ENCODE measurements at places on chromosomes 5 and 9. TPM values are rescaled to one million over a fixed set of nuclear protein-coding genes. Genes with fewer than 3 reads are reported as not detected.

DNA sequence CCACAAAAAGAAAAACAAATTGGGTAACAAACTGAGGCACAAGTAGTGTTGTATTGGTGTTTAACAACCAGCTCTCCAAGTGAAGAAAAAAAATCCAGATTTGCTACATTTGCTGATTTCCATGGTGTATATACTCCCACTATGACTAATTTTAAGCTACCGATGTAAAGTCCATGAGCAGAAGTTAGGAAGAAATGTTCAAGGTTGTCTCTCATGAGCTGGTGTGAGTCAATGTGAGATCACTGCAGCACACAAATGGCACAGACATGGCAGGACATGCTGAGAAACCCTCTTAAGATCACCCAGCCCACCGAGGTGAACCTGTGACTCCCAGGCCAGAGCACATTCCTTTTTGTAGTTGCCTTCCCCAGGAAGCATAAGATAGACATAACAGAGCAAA is 36.2 kb downstream of the SLC44A1 start:
- DNase-seq, result no peak

GRCh38 chr9:104927912-104928740 is at the start of gene ABCA1:
Gene ABCA1, minus strand, starts transcription at chr9:104928155. Its CDS starts 24,476 bp downstream, at chr9:104903679.
- peak; percentile 43 for DNase-seq

- DNase-seq, result peak; percentile 44
Observed at GRCh38 chr5:55994495-55994997, at the start of gene IL6ST. Gene IL6ST, minus strand, starts transcription at chr5:55994963. Its CDS starts 18,685 bp downstream, at chr5:55976278.

- no peak for DNase-seq
Observed at GRCh38 chr9:89928106-89928505, 323.3 kb downstream of the GADD45G start.

- DNase-seq, result no peak
Observed at GRCh38 chr5:124438026-124438902, 308.2 kb downstream of the ZNF608 start.

GRCh38 chr9:99405359-99405758 is 183.3 kb downstream of the SEC61B start:
- no peak for DNase-seq

GRCh38 chr9:21428235-21428634 is 12.0 kb upstream of the IFNA1 start:
- DNase-seq, result no peak

DNA sequence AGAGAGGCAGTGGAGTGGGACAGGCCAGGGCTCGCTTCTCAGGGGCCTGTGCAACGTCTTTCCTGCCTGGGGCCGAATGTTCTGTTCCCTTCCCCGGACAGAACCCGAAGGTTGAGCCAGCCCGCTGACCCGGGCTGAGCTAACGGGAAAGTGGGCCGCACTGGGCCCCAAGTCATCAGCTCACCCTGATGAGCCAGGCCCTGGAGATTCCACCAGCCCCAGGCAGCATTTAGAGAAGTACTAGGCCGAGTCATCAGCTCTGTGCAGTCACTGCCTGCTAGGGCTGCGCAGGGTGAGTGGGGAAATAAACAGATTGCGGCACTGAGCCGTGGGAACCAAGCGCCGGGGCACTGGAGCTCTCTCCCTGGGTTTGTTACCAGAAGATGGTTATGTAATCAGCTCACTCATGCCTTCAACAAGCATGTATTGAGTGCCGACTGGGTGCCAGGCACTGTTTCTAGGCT is 29.1 kb upstream of the DUSP1 start:
- no peak for DNase-seq

DNA sequence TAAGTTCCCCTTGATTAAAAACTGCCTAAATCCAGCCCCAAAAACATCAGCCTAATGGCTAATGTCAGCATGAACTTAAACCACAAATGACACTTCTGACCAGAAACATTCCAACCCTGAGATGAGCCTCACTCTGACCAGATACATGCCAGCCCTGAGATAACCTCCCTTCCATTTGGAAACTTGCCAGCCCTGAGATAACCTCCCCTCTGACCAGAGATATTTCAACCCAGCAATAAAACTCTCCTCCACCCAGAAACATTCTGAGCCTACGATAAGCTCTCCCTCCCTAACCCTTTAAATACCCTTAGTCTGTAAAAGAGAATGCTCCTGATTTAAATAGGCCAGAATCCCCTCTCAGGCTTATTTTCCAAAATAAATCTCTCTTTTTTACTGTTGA is 1035.7 kb upstream of the NUDT12 start:
- no peak for DNase-seq

DNA sequence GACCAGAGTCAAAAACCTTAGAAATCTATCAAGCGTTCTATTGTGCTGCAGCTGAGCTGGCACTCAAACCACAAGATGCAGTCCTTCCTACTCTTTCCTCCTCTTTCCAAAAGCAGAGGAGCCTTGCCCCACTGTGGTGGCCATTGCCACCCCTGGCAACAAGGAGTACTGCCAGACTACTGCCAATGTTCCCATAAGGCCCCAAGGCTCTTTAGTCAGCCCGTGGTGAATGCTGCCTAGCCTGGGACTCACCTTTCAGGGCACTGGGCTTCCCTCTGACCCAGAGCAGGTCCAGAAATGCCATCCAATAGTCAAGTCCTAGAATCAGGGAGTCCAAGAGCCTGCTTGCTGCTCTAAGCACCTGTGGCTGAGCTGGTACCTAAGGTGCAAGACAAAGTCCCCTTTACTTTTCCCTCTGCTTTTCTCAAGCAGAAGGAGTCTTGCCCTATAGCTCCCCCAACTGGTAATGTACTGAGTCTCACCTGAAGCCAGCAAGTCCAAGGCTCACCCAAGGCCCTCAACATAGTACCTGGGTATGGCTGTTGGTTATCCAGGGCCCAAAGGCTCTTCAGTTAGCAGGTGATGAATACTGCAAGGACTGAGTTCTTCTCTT is 219.4 kb downstream of the ATPSCKMT start:
- no peak for DNase-seq

- no peak for DNase-seq
Observed at GRCh38 chr9:109325089-109325488, 4.2 kb upstream of the EPB41L4B start.

- DNase-seq, result no peak
Observed at GRCh38 chr5:116671211-116671736, 96.7 kb upstream of the SEMA6A start.

GRCh38 chr5:147336876-147337275 is 102.0 kb downstream of the STK32A start:
- DNase-seq, result no peak

DNA sequence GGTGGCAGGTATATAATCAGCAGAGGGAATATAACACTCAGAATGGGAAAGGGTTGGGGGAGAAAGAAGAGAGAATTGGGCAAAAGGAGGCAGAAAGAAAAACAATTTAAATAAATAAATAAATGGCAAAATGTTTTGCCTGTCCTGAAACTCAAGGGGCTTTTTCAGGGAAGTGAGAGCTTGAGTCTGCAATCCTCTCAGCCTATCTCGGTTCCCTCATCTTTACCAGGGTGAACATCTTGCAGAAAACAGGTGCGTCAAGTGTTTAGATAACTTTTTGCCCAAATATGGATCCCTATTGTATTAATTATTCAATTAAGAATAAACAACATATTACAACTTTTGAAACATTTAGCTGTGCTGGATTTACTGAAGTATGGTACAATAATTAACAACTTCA is 343.0 kb upstream of the EDIL3 start:
- DNase-seq, result no peak

DNA sequence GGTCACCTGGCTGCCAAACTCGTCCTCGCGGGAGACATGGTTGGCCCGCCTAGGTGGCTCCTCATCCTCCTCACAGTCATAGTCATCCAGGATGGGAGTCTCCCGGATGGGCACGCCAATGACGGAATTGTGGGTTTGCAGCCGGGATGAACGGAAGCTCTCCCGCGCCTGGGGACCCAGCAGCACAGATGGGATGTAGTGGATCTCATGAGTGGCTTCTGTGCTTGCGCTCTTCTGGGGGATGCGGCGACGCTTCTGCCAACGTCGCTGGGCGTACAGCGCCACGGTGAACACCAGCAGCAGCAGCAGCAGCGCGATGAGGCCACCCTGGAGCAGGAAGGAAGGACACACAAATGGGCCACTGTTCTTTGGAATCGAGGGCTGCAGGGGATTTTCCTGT is 200.4 kb downstream of the ASTN2 start:
- no peak for DNase-seq

Gene SPATA31E1
- not detected for total RNA-seq

Gene SLC6A18
- not detected for total RNA-seq

Gene PCDHA1
- total RNA-seq, result 0.12 TPM

Gene MARCOL
- total RNA-seq, result 3.8 TPM

Gene SLCO6A1
- not detected for total RNA-seq

Gene LVRN
- total RNA-seq, result 0.64 TPM

Gene C5orf24
- total RNA-seq, result 58.1 TPM

Gene SPATA9
- total RNA-seq, result 0.42 TPM

Gene GCNT1
- total RNA-seq, result 0.55 TPM

All from NCI-H460 (cell line).